ENCODE measurements at places on chromosomes 7 and 10. TPM values are rescaled to one million over a fixed set of nuclear protein-coding genes. Genes with fewer than 3 reads are reported as not detected.
A peak's percentile ranks its signal among the peaks of the same experiment; 100 is the strongest.

The PON1 gene
- total RNA-seq = not detected

- peak; percentile 74 for DNase-seq
These were observed 178.7 kb downstream of the TNS3 start for GRCh38 chr7:47402941-47403866.

The CHN2 gene
- total RNA-seq = 0.20 TPM

The SSC4D gene
- total RNA-seq = 0.60 TPM

DNA sequence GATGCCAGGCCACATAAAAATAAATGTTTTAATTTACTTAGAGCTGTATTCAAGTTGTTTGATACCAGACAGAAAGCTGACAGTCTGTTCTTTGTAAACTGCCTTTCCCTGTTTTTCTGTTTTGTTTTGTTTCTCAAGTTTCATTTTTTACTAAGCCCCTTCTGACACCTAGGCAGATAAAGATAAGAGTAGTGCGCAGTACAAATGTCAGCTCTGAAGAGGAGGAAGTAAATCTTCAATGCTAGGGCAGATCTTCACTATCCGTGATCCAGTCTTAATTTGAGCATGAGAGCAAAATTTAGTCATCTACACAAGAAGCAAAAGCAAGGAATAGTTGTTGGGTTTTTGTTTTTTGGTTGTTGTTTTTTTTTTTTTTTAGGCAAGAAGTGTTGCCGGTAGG is 27.3 kb downstream of the MTURN start:
- DNase-seq = no peak

GRCh38 chr10:70458329-70459060 is 17.0 kb upstream of the NODAL start:
- DNase-seq = peak; percentile 73

GRCh38 chr10:50653142-50653541 is 29.4 kb upstream of the SGMS1 start:
- peak; percentile 3 for DNase-seq

The RHOBTB1 gene
- 12.4 TPM for total RNA-seq

- peak; percentile 7 for DNase-seq
These were observed 160.2 kb downstream of the CREB5 start for GRCh38 chr7:28572321-28573058.

DNA sequence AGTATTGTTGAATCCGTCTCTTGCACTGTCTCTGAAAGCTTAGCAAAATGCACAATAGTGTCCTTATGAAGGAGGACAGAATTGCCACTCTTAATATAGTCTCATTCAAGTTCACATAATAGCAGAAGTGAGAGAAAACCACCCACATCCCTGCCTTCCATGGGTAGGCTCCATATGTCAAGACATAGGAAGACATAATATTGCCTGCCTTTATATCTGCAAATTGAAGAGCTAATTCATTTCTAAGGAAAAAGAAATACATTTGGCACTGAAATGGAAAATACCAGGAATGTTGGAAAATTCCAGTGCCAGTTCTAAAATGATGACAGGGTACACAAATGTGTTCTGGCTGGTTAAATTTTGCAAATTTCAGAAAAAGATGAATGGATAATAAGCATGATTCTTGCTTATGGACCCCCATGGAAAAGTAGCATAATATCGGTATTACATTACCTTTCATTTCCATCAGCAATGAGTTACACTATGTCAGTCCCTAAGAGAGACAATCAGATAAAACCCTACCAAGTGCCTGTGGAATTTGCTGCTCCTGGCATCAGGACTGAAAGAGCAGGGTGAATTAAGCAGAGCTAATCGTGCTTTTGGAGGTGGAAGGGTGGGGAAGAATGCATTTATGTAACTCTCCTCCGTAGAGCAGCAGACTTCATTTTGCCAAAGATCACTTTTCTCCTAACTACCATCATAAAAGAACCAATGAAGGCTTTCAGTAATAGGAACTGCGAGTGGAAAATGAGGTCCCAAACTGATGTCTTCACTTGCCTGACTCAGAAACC is 312.6 kb downstream of the FGFR2 start:
- DNase-seq = no peak

DNA sequence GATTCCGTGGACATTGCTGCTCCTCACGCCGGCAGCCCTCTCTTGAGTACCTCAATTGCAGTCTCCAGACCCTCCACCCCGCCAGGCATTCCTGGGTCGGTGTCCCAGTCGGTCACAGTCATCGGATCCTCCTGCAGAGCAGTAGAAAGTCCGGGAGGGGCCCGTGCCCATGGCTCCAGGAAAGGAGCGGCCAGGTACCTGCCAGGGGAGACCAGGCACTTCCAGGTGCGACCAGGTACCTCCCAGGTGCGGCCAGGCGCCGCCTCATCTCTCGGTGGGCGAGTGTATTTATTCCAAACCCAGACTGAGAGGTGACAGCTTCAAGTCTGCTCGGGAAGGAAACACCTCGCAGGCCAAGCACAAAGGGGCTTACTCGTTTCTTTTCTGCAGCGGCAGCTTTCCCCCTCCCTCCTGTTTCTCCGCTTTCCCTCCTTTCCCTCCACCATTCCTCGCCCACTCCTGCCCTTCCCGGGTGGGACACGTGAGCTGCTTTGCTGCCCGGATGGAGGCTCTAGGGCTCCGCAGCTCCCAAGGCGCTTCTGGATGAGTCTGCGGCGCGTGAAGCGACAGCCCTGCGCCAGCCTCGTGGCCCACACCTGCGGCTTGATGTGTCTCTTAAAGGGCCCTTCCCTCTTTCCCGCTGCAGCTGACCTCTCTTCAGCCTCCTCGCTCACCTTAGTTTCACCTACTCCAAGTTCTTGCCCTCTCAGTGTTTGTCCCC is 39.4 kb upstream of the AGK start:
- no peak for DNase-seq

The CCDC136 gene
- total RNA-seq = 2.8 TPM

DNA sequence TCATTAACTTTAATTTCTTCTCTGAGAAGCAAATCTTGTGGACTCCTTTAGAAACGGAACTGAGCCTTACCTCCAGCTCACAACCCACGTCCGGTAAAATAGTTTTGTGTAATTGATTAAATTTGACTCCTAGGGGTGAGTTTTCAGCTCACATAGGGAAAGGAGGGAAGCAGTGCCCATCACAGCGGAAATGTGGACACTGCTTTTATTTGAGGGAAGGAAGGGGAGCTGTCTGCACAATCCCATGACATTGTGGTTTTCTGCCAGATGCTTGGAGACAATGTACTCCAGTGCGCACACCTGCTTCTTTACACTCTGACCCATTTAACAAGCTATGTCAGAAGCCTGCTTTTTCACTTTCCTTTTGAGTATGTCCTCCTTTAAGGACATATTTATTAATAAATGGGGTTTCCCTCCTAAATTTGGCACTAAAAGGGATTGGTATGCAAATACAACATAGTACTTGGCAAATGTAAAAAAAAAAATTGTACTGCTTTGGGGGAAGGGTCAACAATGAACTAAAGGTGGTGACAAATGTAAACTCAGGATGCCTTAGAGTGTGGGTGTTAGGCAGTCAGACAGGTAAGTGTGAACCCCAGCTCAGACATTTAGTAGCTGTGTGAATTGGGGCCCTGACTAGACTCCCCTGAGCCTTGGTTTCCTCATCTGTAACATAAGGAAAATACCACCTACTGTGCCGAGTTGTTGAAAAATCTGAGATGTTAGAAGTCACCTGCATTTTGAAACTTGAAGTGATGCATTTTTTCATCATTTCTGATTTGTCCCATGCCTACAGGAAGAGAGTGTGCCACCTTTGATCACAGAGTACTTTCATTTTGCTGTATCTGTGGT is 90.2 kb upstream of the KLF6 start:
- no peak for DNase-seq

DNA sequence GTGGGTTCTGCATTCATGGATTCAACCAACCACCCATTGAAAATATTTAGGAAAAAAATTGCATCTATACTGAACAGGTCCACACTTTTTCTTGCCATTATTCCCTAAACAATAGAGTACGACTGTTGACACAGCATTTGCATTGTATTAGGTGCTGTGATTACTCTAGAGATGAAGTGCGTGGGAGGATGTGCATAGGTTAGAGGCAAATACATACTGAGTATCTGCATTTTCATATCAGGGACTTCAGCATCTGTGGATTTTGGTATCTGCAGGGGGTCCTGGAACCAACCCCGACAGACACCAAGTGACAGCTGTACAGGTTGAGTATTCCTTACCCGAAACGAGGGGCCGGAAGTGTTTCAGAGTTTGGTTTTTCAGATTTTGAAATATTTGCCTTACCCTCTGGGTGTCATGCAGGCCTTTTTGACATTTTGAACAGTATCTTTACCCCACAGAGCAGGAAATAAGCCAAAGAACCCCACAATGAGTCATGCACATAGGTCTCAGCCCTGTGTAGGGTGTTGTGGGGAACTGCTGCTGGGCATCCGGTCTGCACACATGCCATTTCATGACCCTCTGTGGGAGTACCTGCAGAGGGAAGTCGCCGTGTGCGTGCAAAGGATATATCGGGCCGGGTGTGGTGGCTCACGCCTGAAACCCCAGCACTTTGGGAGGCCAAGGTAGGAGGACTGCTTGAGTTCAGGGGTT is 14.5 kb downstream of the NUDT5 start:
- peak; percentile 73 for DNase-seq

The DPP6 gene
- total RNA-seq = 1.3 TPM

DNA sequence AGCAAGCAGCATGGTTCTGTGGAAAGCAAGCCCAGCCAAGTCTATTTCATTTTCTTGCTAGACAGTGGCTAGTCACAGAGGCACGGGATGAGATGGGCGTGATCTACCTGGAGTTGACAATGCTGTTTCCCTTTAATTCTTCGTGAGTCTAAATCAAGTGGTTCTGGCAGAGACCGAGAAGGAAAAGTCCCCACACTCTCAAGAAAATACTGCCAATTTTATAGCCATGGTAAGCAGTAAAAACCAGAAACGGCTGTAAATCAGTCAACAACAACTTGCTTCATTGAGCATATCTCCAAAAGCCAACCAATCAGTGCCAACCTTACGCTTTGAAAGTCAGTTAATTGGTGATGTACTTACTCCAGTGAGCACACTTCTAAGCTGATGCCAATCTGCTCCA is 223.4 kb downstream of the SEC23IP start:
- DNase-seq = no peak

The SMO gene
- 0.29 TPM for total RNA-seq

- no peak for DNase-seq
These were observed 53.4 kb downstream of the ALOX5 start for GRCh38 chr10:45427262-45427969.

The CHRM2 gene
- total RNA-seq = 0.84 TPM

Data from RPMI7951 (cell line).